ENCODE measurements at places on chromosomes 16 and 17.

DNA sequence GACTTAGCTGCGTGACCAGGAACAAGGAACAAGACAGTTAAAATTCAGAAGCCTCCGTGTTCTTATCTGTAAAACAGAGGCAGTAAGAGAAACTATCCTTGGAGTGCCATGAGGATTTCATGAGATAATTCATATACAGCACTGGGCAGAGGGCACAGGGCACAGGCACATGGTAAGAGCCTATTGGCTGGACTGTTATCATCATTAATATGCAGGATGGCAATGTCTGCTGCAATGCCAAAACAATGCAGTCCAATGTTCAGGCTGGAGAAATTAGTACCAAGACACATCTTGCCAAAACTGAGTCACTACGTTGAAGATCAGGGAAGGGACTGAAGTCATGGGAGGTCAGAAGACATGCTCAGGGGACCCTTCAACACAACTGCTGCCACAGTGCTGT, 13.6 kb downstream of the CDRT4 start:
- DNase-seq = no peak

GRCh38 chr17:78264590-78264989, 33.2 kb downstream of the TMEM235 start:
- DNase-seq = no peak

DNA sequence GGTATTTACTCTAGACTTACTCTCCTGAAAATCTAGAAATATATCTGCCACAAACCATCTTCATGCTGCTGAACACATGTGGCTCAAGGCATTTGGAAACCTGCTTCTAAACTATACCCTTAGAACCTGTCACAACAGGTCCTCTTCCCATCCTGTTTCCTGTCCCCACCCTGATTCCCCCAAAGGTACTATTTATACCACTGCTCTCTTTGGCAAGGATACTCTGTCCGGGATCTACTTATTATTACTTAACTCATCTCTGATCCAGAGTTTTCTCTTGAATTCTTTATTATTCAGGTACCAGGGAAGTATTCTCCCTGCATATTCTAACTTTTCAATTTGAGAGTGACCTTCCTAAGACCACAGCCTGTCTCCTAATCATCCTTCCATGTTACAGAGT, 33.4 kb downstream of the TRAF4 start:
- no peak for DNase-seq

- no peak for DNase-seq
Observed at GRCh38 chr16:17083628-17084027, 387.1 kb downstream of the XYLT1 start.

GRCh38 chr16:21950782-21951521, 2.2 kb upstream of the UQCRC2 start:
- no peak for DNase-seq

DNA sequence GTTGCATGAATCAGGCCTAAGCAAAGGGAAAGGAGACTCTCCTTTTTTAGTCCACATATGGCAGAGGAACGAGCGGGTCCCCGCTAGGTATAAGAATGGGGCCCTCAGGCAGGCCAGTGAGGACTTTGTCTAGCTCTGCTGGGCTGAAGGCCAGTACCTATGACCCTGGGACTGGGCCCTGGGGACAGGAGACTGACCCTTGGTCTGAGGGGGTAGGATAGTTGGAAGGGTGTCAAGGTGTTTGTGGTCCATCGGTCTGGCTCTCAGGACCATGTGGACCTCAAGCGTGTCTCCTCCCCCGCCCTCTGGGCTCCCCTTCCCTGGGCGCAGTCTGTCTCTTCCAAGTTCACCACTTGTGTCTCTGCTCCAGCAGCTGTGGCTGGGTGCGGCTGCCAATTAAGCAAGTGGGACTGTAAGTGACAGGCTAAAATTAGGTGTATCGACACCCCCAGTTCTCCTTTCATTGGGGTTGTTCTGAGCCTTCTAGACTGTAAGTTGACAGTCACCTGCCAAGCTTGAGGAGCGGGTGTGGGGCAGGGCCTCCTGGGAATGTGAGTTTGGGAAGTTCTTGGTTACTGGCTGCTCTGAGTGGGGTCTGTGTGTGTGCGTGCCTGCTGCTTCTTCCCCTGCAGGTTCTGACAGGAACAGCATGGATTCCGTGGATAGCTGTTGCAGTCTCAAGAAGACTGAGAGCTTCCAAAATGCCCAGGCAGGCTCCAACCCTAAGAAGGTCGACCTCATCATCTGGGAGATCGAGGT, 24.5 kb downstream of the AKAP1 start:
- DNase-seq = peak; percentile 69

GRCh38 chr17:65472666-65473309, 88.7 kb downstream of the AXIN2 start:
- DNase-seq = no peak

DNA sequence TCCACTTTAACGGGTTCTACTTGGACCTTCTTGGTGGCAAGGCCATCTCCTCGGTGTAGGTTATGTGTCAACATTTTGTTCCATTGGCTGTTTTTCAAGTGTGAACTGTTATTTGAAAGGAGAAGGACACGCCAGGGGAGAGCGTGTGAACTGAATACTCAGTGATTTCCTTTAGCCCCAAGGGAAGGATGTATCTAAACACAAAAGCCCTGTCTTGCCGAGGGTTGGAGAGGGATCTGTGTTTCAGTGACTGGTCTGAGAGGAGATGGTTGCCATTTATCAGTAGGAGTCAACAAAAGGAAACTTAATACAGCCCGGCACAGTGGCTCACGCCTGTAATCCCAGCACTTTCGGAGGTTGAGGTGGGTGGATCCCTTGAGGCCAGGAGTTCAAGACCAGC, 50.0 kb downstream of the USP10 start:
- no peak for DNase-seq

DNA sequence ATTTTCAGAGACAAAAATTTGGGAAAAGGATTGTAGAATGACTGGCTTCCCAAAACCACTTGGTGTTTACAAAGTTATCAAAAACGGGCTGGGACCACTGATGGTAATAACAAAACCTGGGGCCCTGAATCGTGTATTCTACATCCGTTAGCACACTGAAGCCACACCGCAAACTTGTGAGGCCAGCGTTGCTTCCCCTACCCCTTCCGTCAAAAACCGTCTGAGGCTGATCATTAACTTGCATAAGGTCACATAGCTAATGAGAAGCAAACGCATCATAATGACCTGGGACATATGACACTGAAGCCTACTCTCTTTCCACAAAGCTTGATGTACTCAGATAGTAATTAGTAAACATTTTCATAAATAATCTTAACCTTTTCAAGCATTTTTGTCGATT, 704.3 kb downstream of the MAF start:
- DNase-seq = no peak

DNA sequence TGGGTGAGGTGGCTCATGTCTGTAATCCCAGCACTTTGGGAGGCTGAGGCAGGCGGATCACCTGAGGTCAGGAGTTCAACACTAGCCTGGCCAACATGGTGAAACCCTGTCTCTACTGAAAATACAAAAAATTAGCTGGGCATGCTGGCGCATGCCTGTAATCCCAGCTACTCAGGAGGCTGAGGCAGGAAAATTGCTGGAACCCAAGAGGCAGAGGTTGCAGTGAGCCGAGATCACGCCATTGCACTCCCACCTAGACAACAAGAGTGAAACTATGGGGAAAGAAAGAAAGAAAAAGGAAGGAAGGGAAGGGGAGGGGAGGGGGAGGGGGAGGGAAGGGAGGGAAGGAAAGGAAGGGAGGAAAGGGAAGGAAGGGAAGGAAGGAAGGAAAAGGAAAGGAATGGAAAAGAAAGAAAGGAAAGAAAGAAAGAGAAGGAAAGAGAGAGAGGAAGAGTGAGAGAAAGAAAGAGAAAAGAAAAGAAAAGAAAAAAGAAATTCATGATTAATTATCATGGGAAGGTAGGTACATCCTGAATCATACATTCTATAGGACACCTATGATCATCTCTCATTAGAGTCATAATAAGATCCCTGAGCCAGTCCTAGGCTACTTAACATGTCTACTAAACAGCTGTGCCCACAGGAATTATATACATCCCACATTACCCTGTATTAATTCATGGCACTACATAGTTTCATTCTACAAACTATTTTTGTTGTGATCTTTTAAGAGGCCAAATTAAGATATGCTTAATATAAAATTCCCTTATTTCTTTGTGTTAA, 40.9 kb downstream of the CREBBP start:
- DNase-seq = no peak

GRCh38 chr17:18976201-18976600, 24.2 kb downstream of the SLC5A10 start:
- no peak for DNase-seq

DNA sequence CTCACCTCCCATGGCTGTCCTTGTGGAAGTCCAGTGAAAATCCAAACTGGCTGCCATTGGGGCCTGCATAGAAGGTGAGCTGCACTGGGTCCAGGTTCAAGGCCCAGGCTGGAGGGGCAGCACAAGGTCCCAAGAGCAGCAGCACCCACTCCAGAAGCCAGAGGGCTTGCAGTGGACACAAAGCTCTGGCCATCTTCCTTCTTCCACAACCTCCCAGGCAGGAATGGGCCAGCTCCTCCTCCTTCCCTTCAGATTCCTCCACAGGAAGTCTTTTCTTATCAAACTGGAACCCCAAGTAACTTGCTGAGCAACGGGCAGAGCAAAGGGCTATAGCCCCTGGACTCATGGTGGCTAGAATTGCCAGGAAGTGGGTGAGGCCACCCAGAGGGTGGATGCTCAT, at the start of gene ITGA2B:
ITGA2B (minus strand) TSS at position 369 of the 400 bp plus-strand sequence; CDS start at position 193, 176 bp downstream.
- DNase-seq = no peak

GRCh38 chr16:78249056-78249455, 149.6 kb downstream of the WWOX start:
- DNase-seq = peak; percentile 85

GRCh38 chr17:17815062-17815406, 21.8 kb downstream of the SREBF1 start:
- no peak for DNase-seq

GRCh38 chr16:78323315-78323714, 223.9 kb downstream of the WWOX start:
- no peak for DNase-seq

GRCh38 chr16:83253521-83253920, 554.3 kb upstream of the HSBP1 start:
- DNase-seq = no peak

GRCh38 chr16:47113130-47113529, 30.6 kb downstream of the NETO2 start:
- DNase-seq = no peak

GRCh38 chr16:82063456-82064082, 28.5 kb downstream of the HSD17B2 start:
- DNase-seq = no peak

DNA sequence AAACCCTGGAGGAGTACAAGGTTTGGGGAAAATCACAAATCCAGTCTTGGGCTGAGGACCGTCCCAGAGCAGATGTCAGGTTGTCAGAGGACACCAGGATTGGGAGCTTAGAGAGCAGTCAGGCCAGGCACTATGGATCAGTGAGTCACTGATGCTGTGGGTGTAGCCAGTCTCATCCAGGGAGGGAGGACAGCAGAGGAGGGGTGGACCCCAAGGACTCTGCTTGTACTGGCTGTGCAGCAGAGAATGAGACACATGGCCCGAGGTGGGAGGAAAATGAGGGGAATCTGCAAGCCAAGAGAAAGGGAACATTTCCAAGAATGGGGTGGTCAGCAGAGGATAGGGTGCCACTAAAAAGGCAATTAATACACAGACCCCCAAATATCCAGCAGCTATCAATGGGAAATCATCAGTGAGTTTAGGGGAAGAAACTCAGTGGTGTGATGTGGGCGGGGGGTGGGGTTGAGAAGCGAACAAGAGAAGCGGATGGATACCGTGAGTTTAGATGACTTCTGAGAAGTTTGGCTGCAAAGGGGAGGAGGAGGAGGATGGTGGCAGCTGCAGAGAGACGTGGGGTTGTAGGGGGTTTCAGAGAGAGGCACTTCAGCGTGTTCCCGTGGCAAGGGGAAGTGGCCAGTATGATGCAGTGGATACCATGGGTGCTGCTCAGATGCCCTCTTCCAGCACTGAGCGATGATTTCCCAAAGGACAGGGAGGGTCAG, 43.9 kb downstream of the ARHGAP27 start:
- DNase-seq = no peak

DNA sequence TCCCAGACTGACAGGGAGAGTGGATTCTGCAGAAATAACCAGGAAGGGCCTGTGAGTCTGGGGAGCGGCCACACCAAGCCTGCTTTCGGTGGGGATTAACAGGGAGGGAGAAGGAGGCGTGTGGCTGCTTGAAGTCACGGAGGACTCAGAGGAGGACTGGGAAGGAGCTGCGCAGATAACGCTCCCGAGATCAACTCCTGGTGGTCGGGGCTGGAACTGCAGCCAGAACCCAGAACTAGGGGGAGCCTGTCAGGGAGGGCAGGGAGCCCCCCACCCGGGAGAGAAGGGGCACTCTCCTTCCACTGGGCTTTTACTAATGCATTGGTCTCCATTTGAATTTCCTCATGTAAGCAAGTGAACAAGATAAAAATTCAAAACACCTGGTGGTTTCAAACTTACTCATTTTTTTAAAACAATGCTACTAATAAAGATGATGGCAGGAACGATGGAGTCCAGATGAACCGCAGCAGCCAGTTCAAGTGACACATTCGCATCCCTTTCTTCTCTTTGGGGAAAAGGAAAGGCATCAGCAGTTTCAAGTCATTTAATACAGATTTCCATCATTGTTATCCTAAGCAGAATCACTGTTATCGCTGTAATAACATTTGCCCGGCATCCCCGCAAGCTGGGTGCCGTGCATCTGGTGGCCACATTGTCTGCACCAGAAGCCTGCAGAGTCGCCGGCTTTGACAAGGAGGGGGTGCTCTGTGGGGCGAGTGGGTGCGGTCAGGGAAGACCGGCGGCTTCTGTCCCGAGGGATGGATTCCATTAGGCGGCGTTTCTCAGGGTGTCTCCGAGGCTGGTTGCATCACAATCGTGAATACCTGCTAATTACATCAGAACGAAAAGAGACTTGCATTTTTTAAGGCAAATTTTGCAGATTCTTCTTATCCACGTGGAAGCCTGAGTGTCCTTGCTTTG, 183.0 kb downstream of the FOXL1 start:
- no peak for DNase-seq

- no peak for DNase-seq
Observed at GRCh38 chr17:17043461-17044271, 1.4 kb downstream of the MPRIP start.

DNA sequence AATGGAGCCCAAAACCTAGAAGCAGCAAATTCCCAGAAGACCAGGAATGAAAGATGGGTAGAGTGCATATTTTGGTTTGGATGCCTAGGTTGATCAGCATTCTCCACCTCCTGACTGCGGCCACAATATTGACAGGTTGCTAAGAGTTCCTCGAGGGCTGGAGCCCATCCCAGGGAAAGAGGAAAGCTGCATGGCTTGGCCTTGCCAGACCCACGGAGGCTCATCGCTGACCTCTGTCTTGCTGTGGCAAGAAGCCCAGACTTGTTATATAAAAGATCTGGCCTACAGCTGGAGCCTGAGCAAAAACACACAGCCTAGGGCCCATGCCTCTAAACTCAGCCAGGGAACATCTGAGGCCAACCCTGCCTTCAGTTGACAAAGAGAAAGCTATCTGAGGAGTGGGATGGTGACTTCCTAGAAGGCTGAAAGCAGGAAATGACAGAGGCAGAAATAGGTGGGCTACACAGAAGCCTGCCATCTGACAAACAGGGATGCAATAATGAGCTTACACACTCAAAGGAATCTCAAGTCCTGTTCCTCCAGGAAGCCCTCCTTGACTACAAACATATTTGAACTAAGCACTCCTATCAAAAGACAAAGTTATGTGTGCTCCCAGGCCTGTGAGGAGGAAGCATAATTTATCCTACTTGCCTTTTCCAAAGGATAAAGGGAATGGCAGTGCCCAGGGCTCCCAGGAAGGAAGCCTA, 22.5 kb upstream of the SLC35B1 start:
- DNase-seq = peak; percentile 88

GRCh38 chr16:75789237-75789636, 62.9 kb upstream of the CPHXL start:
- no peak for DNase-seq
